Fibroblast of skin of back (primary cell): ENCODE measurements at places on chromosomes 12 and 14.
A peak's percentile ranks its signal among the peaks of the same experiment; 100 is the strongest.

DNA sequence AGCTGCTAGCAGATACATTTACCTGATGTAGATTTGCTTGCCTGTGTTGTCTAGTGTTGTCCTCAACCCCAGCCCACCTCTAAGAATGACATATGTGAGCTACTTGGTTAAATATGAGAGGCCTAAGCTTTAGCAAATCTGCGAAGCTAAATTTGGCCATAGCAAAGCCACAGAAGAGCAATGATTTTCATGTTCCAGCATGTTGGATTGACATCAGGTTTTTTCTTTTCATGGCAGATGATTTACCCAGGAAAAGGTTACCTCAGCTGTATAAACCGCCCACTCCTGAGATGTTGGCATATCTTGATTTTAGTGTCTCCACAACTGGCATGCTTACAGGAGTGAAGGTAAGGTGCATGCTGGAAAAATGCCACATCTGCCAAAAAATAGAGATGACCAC, 36.4 kb upstream of the ATF1 start:
- DNase-seq: no peak

GRCh38 chr14:105419195-105420091, at the start of gene MTA1:
Gene MTA1 (plus strand): TSS chr14:105419827. CDS start chr14:105420036, 209 bp downstream.
- DNase-seq: peak; percentile 57

DNA sequence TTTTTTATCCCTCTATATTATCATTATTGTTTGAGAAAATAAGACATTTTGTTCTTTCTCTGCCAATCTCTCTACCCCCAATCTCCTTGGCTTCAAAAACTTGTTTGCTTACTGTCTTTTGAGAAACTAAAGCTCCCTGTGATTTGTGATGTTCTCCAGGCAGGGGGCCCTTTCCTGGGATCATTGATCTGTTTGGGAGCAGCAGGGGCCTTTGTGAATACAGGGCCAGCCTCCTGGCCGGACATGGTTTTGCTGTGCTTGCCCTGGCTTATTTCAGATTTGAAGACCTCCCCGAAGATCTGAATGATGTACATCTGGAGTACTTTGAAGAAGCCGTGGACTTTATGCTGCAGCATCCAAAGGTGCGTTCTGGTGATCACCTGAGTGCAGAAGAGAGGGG, 4.5 kb downstream of the ACOT6 start:
- no peak for DNase-seq

DNA sequence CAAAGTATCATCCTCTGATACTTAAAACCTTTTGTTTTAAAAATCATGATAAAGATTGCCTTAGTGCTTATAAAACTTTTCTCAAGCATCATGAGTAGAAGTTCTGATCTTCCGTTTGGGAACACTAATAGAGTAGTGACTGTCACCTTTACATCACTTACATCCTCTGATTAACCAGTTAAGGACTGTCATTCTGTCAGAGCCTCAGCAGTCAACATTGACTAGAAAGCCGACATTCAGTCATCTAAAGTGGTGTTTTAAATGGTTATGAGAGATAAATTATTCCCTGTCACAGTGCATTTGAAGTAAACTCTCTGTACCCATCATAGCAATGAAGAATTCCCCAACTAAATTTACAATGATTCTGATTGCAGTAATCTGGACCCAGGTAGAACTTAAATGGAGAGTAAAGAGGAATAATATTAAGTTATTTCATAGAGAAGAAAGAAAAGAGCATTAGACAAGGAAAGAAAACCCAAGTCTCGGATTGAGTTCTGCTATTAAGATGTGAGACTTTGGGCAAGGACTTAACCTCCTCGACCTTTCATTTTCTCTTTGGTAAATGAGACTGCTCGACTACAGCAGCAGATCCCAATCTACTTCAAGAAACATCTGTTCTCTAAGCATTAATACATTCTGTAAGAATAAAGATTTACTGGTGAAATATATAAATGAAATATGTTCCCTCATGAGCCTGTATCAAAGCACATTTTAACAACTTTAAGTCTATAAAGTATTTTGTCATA, 563.9 kb upstream of the LMO3 start:
- no peak for DNase-seq

- no peak for DNase-seq
These were observed 426.5 kb downstream of the GLT1D1 start for GRCh38 chr12:129279771-129280170.

- DNase-seq: no peak
These were observed 61.5 kb downstream of the IQSEC3 start for GRCh38 chr12:128079-128478.

GRCh38 chr12:90510948-90511347, 444.0 kb downstream of the CCER1 start:
- DNase-seq: peak; percentile 46

DNA sequence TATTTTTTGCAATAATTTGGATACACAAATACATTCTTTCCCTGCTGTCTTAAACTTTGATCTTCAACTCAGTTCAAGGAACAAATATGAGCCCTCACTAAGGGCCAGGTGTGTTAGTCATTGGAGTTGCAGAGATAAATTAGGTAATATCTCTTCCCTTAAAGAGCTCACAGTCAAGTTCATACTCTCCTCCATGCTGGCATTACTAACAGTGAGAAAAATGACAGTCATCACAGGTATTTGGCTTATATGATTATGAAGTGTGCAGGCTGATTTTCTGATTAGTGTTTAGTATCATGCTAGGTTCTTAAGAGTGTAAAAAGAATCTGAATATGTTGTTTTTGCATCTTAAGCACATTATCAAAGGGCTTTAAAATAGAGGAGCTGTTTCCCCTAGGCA, 594.7 kb downstream of the CCER1 start:
- DNase-seq: no peak

DNA sequence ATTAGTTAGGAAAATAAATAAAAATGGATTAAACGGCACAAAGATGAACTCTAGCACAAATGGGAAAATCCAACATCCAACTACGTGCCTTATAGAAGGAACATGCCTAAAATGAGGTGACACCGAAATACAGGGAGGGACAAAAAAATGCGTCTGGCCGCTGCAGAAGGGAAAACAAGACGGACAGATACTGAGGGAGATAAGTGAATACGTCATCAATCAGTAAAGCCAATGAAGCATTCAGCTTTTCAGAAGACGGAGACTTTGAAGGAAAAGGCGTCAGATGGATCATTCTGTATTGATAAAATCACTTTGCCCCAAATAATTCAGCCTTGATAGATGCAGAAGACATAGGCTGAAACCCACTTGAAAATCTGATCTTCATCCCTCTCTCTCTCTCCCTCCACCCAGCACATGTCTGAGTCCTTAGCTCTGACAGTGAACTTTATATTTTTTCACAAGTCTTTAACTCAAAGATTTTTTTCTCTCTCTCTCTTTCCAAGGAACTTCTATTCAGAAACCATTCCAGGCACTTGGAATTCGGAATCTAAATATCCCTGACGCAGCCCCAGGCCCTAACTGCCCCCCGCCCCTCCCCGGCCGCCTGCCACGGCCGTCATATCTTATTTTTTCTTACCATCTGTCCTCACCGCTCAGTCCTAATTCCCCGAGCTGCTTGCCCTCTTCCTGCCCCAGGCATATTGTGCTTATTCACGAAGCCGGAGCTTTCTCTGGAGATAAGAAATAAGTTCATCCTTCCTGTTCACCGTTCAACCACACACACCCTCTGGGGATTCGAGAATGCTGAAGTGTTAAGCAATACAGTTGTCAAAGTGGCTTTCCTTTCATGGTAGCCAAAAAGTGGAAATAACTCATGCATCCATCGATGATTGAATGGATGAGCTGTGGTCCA, 35.5 kb upstream of the RFLNA start:
- peak; percentile 36 for DNase-seq

GRCh38 chr12:93169536-93169935, 208.2 kb upstream of the NUDT4 start:
- no peak for DNase-seq

DNA sequence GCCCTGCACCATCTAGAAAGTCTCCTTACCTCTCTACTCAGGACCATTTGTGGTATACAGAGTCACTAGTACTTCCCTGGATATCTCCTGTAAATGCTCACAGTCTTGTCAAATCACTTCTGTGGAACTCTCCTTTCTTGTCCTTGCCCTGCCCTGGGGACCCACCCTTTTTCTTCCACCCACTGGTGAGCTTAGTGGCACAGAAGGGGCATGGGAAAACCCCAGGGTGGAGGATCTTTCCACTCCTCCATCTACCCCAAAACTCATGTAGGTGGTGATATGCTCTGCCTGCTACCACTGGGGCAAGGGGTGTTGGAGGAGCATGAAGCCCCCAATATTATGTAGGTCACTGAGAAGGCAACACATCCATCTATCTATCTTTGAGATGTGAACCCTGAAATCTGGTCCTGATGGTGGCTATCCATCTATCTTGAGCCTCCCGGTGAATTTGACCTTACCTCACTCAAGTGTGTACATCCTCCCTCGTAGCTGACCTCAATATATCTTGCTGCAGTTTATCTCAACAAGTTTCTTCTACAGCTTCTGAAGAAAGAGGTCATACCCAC, 943 bp downstream of the TESPA1 start:
- no peak for DNase-seq

- DNase-seq: no peak
These were observed 2.7 kb upstream of the BEGAIN start for GRCh38 chr14:100589760-100590469.

- DNase-seq: no peak
These were observed 3.8 kb downstream of the DGKA start for GRCh38 chr12:55934773-55935172.

DNA sequence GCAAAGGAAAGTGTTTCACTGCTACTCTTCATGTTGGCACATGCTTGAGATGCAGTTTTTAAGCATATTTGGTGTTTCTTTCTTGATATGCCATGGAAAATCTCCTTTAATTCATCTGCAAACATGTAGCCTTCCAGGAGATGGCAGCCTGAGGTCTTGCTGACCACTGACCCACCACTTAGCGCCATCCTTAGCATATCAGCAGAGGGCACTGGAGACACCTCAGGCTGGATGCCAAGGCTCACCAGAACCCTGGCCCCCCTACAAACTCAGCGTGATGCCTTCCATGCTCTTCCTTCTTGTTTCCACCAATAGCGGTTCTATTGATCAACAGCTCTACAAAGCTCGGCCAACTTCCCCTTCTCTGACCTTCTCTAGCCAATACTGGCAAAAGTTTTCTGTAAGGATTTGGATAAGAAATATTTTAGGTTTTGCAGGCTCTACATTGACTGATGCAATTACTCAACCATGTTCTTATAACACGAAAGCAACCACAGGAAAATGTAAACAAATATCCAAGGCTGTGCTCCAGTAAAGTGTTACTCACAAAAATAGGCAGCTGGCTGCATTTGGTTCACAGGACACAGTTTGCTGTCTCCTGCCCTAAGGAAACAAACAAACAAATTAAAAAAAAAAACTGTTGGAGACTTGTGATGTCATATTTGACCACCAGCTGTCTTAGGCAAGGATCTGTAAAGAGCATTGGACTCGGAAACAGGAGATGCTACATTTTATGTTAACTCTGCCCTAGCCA, 209.7 kb downstream of the SLC15A4 start:
- no peak for DNase-seq

- DNase-seq: peak; percentile 33
These were observed 78.0 kb downstream of the KITLG start for GRCh38 chr12:88501972-88502938.

DNA sequence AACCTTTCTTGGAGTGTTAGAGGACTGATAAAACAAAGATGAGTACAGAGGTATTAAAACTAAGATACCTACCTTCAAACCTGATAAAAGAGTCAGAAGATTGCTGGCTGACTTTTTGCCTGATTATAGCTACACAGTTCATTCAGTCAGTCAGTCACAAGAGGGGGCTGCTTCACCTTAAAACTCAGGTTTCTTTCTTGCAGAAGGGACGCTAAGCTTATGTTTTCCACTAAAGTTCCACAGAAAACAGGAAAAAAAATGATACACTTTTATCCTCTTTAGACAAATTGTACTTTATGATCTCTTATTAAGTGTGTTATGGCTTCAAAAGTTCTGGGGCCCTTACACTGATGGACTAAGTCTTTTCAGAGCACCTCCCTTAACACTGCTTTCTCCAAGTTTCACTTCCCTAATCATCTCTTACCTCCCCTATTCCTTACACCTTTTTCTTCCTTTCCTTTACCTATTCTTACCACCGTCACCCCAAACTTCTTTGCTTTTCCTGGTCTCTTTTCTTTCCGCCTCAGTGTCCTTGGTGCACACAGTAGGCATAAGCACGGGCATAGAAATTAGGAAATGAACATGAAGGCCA, 448.7 kb upstream of the OR4E1 start:
- DNase-seq: no peak

- peak; percentile 12 for DNase-seq
These were observed 165.4 kb downstream of the DERA start for GRCh38 chr12:16076557-16076956.

GRCh38 chr12:54612225-54612750, 22.4 kb downstream of the LACRT start:
- no peak for DNase-seq

GRCh38 chr14:84197704-84198103, 1332.2 kb upstream of the FLRT2 start:
- no peak for DNase-seq

GRCh38 chr12:95497031-95497430, 23.1 kb downstream of the METAP2 start:
- DNase-seq: no peak

DNA sequence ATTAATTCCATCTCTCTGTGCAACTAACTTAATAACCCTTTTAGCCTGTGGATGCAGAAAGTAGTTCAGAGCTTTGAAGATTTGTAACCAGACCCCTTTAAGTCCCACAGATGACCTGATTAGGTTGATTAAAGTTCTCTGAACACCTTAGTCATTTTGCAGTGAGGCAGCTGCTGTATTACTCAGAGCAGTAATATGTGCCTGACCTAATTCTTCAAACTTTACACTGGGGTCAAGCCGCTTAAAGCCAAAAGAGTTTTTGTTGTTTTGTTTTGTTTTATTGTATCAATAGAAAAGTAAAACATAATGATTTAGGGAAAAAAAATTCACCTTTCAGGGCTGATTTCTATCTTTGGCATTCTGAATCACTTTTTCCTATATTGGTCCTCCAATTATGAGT, 78.6 kb upstream of the PLEKHG7 start:
- DNase-seq: peak; percentile 78

GRCh38 chr14:106586098-106586704, 1059.8 kb downstream of the TMEM121 start:
- DNase-seq: no peak

DNA sequence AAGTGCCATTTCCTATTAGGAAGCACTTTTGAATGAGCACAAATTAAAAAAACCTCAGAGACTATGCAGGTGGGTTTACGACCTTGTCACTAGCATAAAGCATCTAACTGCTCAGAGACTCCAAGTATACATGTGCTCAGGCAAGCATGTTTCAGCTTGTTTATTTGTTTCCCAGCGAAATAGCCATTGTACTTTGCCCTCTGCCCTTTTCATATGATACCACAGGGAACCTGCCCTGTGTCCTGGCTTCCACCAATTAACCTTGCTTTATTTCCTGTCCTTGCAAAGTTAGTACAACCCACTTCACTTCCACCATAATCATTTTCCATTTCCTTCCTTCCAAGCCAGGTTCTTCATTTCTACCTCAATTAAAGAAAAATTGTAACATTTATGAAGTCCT, 194.9 kb downstream of the DUSP6 start:
- DNase-seq: no peak

- DNase-seq: peak; percentile 76
These were observed 1.5 kb downstream of the PRDM4 start for GRCh38 chr12:107759410-107759809.
